Stimulated activated CD8-positive, alpha-beta memory T cell treated with anti-CD3 and anti-CD28 coated beads, Interleukin-4, amount 100 ng/mL, for 24 hours (primary cell): ENCODE measurements at places on chromosomes 7 and 10.

- DNase-seq = no peak
Measured at GRCh38 chr7:75937958-75938786, 23.2 kb downstream of the POR start.

GRCh38 chr7:90708841-90709317 lies 112.8 kb downstream of the CDK14 start:
- no peak for DNase-seq

DNA sequence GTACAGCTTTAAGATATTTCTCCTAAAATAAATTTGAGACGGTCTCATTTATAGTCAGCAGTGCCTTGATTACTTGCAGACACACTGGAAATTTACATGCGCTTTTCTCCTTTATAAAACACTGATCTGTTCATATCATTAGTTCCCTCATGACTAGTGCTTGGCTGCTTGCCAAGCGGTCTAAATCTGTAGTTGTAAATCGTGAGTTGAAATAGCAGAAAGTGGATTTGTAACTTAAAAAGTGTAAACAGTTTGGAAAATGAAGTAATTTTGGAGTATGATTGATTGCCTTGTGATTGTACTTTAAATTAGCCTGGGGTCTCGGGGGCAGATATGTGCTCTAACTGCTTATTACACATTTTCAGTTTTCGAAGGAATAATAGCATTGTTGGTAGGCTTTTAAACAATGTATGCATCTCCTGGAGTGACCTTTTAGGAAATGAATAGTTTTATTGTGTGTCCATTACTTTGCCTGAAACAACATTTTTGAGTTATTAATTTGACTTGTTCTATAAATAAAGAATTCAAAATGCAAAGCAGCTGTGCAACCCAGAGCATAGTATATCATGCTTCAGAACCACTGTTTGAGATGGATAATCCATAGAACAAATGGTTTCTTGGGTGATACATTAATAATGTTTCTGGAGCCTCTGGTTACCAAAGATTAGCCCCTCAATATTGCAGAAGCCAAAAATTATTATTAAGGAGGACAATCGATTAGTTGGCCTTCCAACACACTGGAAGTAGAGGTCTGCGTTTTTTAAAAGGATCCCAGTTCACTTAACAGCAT lies 73.3 kb downstream of the ARID5B start:
- no peak for DNase-seq

DNA sequence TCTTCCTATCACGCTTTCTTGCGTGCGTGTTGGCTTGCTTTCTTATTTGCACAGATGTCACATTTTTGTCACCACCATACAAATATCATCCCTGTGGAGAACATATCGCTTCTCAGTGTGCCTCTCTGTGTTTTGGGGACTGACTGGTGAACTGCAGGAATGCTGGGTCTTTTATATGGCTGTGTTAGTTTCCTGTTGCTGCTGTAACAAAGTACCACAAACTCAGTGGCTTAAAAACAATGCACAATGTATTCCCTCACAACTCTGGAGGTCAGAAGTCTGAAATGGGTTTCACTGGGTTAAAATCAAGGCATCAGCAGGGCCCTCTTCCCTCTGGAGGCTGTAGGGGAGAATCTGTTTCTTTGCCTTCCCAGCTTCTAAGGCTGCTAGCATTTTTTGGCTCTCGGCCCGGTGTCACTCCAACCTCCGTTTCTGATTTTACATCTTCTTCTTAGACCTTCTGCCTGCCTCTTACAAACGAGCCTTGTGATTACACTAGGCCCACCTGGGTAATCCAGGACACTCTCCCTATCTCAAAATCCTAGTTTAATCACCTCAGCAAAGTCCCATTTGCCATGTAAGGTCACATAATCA lies 82.0 kb downstream of the LRMDA start:
- no peak for DNase-seq

DNA sequence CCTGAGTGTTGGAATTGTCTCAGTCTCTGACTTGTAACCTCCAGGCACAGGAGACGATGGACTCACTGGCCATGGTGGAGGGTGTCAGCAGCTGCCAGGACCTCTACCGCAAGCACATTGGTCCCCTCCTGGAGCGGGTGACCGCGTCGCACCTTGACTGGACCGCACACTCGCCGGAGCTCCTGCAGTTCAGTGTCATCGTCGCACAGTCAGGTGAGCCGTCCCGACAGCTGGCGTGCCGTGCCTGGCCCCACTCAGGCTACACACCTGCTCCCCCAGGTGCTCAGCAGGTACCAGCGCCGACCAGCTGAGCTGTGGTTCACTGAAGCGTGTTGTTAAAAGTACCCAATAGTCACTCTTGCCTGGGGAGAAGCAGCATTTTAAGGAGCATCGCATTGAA lies 36.7 kb upstream of the PRKAR1B start:
- DNase-seq = no peak

- no peak for DNase-seq
Measured at GRCh38 chr7:55127622-55128081, 108.8 kb downstream of the EGFR start.
